ENCODE measurements at places on chromosomes 7 and 10.

GRCh38 chr7:115679976-115680375 is 350.6 kb downstream of the TFEC start:
- DNase-seq = no peak

DNA sequence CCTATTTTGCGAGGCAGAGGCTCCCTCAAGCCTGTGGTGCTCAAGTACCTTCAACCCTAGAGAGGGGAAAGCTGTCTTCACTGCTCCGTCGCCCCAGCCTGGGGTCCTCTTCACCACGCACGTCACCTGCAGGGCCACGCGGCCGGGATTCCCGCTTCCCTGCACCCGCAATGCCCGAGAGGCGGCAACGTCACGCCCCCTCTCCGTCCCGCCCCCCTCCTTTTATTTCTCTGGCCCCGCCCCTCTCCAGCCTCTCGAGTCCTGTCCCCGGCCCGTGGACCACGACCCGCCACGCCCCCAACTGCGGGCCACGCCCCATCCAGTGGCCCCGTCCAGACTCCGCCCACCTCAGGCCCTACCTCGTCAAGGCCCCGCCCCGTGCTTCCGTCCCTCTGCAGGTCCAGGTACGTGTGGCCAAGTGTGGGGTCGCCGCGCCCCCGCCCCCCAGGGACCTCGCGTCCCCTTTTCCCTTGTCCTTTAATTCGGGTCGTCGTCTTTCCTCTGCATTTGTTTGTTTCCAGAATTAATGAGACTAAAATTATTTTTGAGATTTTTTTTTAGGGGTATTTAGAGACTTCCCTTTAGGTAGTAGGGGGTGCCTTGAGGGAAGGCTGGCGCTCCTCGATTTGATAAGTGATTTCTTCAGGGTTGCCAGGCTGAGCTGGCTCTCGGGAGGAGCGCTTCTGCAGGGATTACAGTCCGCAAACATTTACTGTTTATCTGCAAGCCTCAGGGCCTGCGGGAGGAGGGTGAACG is 69.8 kb upstream of the BAIAP2L1 start:
- no peak for DNase-seq

- DNase-seq = no peak
Measured at GRCh38 chr10:112201334-112201733, 17.8 kb upstream of the GPAM start.

DNA sequence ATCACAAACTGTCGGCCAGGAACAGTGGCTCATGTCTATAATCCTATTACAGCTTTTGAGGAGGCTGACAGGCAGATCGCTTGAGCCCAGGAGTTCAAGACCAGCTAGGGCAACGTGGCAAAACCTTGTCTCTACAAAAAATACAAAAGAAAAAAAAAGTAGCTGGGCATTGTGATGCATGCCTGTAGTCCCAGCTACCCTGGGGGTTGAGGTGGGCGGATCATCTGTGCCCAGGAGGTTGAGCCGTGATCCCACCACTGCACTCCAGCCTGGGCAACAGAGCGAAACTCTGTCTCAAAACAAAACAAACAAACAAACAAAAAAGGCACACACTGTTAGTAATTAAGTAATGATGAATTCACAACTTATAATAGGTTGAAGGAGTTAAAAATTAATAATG is 441.5 kb upstream of the PCDH15 start:
- no peak for DNase-seq

GRCh38 chr7:155533827-155534690 is 12.3 kb downstream of the CNPY1 start:
- DNase-seq = peak; percentile 73

DNA sequence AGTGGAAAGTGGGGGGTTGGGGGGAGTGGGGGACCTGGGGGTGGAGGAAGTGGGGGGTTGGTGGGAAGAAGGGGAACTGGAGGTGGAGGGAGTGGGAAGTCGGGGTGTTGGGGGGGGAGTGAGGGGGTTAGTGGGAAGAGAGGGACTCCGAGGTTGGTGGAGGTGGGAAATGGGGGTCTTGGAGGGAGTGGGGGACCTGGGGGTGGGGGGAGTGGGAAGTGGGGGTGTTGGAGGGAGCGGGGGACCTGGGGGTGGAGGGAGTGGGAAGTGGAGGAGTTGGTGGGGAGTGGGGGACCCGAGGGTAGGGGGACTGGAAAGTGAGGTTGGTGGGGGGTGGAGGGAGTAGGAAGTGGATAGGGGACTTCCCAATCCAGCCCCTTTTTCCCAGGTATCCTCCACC is 906 bp upstream of the MMD2 start:
- DNase-seq = no peak

DNA sequence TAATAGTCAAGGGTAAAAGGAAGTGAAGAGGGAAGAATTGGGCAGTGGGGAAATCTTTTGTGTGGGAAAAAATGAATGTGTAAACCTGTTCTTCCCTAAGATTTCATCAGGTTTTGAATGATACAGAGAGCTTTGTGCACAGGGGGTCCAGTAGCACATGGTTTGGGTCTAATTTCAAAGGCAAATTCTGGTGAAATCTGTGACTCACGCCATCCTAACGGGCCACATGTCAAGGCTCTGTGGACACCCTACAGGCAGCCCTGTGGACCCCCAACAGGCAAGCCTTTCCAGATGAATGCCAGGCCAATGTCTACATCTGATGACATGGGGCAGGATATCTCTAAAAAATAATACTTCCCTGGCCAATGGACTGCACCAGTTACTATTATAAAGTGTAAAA is 309.8 kb downstream of the PARD3 start:
- DNase-seq = no peak

GRCh38 chr7:55931421-55932151 is 20.1 kb upstream of the MRPS17 start:
- DNase-seq = no peak

DNA sequence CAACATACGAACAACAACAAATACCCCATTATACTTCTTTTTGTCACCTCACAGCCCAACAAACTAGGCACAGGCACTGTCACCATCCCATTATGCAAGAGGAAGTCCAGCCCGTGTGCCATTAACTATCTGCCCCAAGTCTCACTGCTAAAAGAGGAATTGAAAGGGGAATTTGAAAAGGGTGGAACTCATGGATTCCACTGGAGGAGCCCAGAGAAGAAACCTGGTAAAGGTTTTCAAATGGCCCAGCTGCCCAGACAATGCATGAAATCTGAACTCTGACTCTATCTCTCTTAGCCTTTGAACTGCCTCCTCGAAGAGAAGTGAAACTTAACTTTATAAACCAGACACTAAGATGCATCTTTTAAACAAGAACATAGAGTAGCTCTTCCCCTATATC is 130.0 kb downstream of the PLXNA4 start:
- DNase-seq = no peak

- DNase-seq = no peak
Measured at GRCh38 chr10:68601501-68602265, 41.5 kb downstream of the TET1 start.

DNA sequence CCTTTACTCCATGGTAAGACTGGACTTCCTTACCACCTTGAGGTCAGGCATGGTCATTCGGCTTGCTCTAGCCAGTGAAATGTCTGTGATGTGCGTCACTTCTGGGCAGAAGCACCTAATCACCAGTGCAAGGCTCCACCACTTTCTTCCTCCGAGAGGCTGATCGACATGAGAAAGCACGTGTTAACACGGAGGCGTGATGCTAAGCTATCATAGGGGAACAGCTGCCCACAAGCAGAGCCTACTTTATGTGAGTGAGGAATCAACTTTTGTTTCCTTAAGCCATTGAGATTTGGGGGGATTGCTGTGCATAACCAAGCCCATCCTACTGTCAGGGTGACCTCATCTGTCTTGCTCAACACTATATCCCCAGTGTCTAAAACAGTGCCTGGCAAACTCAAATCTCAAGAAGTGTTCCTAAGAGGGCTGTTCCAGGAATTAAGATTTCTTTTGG is 23.1 kb upstream of the SAR1A start:
- DNase-seq = no peak

DNA sequence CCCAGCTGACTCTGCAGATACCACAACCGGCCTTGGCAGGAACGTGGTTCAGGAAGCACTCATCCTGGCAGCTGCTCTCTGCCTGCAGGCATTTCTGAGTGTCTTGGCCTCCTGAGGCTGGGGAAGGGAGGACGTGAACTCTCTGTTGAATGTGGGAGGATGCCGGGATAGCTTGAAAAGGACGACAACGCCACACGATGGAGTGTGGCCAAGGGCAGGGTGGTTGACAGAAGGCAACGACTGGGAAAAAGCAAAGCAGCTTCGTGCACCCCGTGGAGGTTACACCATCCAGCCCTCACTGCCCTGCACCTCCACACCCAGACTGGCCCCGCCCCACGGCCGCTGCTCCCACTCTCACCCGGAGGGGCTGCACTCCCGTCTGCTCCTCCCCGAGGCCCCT is 466.1 kb upstream of the FOXK1 start:
- DNase-seq = no peak

GRCh38 chr7:23893176-23893941 is 183.3 kb downstream of the STK31 start:
- DNase-seq = no peak

GRCh38 chr7:101542527-101543241 is 86.4 kb downstream of the MYL10 start:
- DNase-seq = peak; percentile 58

DNA sequence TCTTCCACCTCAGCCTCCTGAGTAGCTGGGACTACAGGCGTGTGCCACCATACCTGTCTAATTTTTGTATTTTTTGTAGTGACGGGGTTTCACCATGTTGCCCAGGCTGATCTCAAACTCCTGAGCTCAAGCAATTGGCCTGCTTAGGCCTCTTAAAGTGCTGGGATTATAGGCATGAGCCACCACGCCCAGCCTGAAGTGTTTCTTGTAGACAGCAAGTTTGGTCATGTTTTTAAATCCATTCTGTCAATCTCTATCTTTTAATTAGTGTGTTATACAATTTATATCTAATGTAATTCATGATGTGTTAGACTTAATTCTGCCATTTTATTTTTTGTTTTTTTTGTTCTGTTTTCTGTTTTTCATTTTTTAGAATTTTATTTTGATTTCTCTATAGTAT is 17.2 kb upstream of the MXI1 start:
- no peak for DNase-seq

DNA sequence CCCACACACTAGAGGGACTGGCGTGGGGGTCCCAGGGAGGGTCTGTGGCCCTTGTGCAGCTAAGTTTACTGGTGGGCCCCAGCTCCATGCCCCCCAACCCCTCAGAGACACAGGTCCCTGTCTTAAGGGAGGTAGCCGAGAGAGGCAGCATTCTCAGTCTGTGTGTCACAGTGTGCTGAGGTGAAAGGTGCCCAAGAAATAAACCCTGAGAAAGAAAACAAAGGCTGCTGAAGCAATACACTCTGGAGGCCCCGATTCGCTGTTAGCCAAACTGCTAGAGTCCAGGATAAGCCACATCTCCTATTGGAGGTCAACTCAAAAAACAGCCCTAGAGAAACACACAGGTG is 28.6 kb upstream of the NDST2 start:
- no peak for DNase-seq

DNA sequence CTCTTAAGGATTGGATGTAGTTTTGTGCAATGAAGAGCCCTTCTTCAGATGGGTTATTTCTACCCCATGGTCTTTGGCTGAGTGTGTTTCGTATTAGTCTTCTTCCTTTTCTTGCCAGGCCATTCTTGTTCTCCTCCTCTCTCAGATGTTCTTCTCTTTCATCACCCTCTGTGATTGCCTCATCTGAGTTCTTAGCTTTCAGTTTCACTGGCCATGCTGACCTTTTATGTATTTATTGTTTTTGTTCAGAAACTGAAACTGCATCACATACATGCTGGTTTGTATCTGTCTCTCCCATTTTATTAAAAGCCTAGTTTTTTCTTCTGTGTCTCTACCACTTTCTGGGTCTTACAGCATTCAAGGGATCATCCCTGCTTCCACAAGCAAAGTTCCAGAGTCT is 21.7 kb upstream of the PCGF5 start:
- DNase-seq = no peak

- no peak for DNase-seq
Measured at GRCh38 chr10:123117644-123118417, 17.9 kb upstream of the HMX3 start.

DNA sequence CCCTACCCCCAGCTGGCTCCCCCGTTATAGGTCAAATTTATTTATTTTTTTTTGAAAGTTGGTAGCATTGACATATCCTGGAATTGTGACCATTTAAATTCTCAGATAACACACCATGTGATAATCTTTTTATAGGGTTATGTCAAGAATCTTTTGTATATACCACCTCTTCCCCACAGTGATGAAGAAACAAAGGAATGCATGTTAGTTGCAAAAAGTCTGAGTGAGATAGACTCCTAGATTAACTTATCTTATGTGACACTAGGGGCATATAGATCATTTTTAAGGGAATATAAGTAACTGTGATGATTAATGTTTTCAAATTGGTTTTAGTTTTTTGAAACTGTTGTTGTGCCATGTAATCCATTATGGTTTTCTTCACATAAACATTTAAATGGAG is 68.3 kb downstream of the MLLT10 start:
- no peak for DNase-seq

- DNase-seq = no peak
Measured at GRCh38 chr7:105766421-105767073, 109.9 kb downstream of the ATXN7L1 start.

Data from GM12892 (cell line).